SJSA1 (cell line): ENCODE measurements at places on chromosomes 12 and 14.

DNA sequence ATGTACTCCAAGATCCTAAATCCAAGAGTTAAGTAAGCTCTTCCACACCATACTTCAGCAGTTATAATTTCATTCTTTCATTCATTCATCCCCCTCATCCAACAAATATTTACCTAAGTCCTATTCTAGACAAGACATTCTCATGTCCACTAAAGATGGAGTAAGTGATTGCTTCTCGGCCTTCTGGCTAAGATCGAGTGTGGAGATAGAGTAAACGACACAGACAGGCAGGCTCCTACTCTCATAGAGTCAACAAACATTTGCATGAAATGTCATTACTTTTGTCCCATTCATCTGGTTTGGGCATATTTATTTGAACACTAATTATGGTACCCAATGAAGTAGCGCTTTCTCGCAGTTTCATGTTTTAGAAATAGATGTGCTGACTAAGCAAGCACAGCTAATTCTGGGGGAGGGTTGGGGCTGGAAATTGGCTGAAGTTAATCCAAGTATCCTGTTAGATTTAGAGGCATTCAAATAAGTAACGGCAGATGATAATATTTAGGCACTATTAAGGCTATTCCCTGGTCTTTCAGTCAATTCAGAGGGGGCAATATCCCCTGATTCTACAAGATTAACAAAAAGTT, 176.5 kb downstream of the CEP128 start:
- DNase-seq: no peak

- DNase-seq: no peak
Observed at GRCh38 chr14:37420622-37421021, 174.4 kb downstream of the FOXA1 start.

DNA sequence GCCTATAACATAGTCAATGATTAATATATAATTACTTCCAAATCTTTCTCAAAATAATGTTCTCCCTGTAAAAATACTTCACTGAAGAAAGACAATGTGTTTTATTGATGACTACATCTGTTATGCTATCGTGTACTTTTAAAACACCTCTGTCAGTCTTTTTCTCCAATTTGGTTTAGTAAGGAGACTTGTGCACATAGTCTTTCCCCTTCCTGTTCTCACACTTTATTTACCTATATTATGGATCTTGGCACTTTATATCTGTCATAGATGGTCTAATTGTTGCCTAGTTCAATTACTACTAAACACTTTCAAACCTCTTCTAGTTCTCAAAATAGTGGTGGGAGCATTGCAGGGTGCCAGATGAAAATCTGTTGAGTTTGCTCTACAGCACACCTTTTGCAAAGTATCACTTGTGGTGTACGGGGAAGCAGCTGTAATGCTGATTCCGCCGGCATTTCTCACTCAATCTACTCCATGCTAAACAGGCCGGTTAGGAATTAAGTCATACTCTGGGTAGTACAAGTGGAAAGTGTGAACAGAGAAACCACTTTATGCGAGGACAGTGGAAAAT, 1.1 kb upstream of the INSM2 start:
- DNase-seq: no peak

GRCh38 chr12:2854669-2855453, 2.0 kb downstream of the TEX52 start:
- no peak for DNase-seq

DNA sequence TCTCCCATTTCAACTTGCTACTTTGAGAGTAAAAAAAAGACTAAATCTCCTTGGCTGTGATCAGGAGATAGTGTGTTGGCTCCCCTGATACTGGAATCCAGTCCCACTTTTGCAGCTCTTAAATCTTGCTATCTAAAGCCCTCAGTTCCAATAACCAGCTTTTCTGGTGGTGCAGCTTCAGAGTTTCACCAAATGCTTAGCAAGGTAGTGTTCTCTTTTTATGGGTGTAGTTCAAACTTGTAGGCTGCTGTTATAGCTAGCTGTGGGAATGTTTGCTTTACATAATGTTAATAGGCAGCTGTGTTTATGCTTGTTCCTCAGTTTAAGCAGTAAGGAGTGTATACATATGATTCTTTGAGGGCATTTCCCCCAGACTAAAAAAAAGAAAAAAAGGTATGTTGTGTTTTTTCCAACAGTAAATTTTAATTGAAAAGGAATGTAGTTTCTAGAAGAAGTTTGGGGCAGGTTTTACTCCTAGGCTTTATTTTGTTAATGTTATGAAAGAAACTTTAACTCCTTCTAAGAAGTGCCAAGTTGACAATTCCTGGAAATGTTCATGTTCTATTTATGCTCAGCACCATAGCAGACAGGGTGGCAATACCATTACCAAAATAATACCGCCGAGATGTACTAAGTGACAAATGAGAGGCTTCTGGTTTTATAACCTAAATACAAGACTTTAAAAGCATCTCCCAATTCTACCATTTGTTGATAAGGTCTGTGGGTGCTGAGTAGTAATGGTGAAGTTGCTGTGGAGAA, 12.1 kb downstream of the CRADD start:
- no peak for DNase-seq

DNA sequence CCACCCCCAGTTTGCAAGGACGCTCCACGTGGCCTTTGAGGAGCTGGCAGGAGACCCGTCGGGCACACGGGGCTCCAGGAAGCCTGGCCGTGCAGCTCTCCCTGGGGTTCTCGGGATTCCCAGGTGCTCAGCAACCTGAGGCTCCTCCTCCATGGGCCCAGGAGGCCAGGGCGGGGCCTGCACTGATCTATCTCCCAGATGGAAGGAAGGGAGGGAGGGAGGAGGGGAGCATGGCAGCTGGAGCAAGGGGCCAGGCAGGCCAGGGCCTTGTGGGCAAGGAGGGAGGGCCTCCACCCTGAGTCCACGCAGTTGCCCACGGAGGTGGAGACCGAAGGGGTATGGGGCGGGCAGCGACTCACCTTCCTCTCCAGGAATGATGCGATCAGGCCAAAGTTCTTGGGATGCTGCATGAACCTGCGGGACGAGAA, 127.3 kb downstream of the RFLNA start:
- no peak for DNase-seq

- no peak for DNase-seq
Observed at GRCh38 chr14:69573205-69573830, 1.4 kb downstream of the CCDC177 start.

DNA sequence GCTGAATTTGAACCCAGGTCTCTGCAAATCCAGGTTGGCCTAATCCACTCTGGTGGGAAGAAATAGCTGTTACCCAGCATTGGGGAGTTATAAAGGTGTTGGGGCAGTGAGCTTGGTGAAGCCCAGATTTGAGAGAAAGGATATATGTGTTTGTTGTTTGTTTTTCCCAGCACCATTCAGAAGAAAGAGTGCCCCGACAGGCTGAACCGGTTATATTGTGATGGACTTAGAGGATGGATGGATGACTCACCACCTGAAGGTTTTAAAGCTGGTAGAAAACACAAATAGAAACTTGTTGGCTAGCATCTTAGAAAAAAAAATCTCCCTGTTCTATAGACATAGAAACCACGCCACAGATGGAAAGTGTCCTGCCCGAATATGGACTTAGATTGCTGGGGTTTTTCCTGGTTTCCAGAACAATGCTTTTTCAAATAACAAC, 404.6 kb downstream of the MED13L start:
- DNase-seq: no peak

- DNase-seq: no peak
Observed at GRCh38 chr14:48527832-48528231, 852.4 kb upstream of the MDGA2 start.

DNA sequence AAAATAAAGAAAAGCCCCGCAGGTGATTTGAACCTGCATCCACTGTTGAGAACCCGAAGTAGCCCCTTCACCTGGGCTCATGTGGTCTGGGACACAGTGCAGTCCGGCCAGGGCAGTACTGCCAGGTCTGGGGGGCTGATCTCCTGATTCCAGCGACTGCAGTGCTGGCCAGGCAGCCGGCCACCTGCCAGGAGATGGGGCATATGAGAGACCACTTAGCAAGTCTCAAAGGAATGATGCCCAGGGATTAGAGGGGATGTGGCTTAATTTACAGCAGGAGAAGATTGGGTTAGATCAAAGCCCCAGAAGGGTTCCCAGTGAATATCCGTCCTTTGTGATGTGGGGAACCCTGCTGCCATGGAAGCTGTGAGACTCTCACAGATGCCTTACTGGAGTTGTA, 113.3 kb downstream of the PRMT8 start:
- DNase-seq: no peak

DNA sequence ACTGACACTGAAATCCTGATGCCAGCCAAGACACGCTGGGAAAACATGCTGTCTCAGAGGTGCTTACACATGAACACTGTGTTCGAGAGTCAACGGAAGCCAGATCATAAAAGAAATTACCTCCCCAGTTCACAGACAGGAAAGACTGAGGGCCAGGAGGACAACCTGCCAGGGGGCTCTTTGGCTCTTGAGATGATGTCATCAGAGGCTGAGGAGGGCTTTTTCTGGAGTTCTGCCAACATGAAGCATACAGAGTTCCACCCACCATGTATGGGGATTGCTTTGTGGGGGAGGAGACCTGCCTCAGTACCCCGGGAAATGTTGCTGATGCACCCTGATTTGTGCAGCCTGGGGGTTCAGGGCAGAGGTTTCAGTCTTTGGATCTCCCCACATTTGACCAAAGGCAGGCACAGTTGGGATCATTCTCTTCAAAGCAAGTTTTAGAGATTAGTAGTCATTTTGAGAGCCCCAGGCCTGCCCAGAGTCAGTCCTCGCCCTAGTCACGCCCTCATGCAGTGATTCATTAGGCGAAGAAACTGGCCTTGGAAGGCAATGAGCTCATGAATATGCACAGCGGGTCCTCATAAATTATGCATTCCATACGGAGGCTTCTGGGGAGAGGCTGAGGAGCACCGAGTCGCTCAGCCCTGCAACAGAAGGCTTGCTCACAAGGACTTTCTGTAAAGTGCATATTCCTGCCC, 34.9 kb upstream of the EML1 start:
- DNase-seq: peak; percentile 83

- peak; percentile 1 for DNase-seq
Observed at GRCh38 chr12:19577281-19577530, 137.9 kb downstream of the AEBP2 start.

DNA sequence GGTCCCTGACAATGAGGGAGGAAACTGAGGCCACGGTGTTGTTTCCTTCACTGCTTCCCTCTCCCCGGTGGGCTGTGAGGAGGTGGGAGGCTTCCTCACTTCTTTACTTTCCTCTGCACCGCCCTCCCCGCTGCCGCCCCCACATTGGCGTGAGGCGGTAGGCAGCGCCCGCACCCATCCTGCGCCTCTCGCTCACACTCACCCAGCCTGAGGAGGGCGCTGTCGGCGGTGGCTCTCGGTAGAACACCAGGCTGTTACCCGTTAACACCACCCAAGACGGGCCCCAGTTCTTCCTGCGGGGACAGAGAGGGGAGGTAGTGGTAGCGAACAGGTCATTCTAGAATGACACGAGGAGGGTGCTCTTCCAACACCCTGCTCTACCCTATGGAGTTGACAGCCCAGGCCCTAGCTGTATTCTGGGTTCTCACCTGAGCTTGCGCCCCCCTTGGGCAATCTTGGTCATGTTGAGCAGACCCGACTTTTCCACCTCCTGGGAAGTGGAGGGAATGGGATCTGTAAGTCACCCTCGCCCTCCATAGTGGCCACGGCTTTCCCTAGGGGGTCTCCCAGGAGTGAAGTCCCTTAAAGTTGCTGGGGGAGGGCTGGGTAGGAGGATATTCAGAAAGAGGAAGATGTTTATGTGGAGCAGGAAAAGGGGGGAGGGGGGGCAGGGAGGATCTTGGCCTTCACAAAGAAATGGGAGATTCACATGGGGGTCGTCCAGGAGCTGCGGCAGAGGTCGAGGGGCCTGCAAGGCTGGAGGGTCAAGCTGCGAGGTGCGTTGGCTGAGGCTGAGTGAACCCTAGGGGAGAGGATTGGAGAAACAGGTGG, 3.3 kb downstream of the ARHGAP9 start:
- DNase-seq: peak; percentile 97

- DNase-seq: no peak
Observed at GRCh38 chr12:50790081-50790480, 26.2 kb downstream of the ATF1 start.

- DNase-seq: no peak
Observed at GRCh38 chr12:48933664-48934311, 8.5 kb upstream of the FKBP11 start.

DNA sequence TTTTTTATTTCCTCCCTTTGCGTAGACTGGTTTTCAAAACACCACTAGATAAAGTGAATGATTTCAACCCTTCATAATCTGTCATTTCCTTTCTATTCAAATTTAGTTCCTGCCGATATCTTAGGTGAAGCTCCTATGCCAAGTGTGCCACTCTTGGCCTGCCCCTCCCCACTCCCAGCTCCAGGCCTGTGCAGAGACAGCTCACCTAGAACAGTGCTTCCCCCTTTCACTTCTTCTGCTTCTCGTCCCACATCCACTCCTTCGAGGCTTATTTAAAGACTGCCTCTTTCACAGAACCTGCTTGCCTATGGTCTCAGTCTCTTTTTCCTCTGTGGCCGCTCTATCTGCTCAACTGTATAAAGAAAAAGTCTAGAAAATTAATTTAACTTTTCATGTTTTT, 473.8 kb downstream of the RAD51B start:
- DNase-seq: no peak

DNA sequence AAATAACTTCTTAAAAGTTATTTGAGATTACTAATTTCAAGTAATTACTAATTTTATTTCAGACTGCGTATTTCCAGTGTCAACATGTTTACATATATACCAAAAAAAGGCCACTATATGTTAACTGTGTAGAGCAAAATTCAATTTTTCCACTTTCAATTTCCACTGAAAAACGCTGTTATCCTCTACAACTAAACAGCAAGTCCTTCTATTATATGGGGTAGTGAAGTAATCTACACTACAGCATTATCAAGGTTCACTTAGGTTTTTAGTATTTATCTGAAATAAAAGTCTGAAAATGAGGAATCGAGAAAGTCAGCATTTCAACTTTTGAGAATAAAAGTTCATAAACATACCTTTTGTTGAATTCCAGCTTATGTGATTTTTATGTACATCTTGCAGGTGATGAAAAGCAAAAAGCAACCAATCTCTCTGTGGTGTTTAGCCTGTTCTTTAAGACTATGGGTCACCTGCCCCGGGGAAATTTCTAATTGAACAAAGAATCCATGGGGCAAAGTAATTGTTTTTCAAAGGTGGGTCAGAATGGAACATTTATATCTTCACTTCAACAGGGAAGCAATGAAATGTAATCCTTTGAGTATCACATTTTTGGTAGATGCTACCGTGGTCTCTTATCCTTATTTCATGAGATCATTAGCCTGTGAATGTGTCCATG, 3.3 kb downstream of the BTG1 start:
- DNase-seq: no peak

GRCh38 chr12:121709478-121709961, 3.0 kb upstream of the TMEM120B start:
- peak; percentile 23 for DNase-seq

DNA sequence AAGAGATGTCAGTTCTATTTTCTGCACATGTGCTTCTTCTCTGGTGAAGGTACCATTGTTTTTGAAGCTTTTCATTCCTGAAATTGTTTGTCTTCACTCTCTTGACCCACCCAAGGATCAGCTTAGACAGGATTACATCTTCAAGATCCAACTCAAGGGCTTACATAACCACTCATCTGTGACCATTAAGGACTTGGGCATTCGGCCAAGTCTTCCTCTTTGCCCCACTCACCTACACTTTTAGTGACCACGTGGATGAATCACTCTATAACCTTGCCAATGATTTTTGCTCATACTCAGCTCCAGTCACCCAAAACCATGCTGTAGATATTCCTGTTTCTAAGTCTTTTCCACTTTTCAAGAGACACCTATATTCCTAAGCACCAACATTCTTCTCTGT, 36.5 kb upstream of the SSTR1 start:
- DNase-seq: no peak

- peak; percentile 53 for DNase-seq
Observed at GRCh38 chr12:96445691-96446583, 43.4 kb upstream of the CFAP54 start.

- no peak for DNase-seq
Observed at GRCh38 chr14:69749956-69750355, 17.0 kb upstream of the SRSF5 start.
